ENCODE measurements at places on chromosomes 13 and 19.
A peak's percentile ranks its signal among the peaks of the same experiment; 100 is the strongest.

DNA sequence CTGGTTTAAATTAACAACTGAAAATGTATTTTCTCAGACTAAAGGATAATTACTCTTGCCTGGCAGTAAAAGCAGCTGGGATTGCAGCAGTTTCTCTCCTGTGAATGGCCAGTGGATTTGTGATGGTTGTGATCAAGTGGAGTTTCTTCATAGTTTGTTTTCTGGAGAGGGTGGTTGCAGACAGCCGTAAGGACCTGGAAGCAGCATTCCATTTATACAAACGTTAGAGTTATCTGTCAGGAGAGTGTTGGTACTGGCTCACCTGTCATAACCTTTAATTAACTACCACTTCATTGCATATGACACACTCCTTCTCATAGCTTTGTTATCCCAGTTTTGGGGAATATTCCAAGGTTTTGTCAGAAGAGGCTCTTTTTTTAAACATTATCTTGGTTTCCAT is 258.4 kb upstream of the SLC10A2 start:
- no peak for DNase-seq

DNA sequence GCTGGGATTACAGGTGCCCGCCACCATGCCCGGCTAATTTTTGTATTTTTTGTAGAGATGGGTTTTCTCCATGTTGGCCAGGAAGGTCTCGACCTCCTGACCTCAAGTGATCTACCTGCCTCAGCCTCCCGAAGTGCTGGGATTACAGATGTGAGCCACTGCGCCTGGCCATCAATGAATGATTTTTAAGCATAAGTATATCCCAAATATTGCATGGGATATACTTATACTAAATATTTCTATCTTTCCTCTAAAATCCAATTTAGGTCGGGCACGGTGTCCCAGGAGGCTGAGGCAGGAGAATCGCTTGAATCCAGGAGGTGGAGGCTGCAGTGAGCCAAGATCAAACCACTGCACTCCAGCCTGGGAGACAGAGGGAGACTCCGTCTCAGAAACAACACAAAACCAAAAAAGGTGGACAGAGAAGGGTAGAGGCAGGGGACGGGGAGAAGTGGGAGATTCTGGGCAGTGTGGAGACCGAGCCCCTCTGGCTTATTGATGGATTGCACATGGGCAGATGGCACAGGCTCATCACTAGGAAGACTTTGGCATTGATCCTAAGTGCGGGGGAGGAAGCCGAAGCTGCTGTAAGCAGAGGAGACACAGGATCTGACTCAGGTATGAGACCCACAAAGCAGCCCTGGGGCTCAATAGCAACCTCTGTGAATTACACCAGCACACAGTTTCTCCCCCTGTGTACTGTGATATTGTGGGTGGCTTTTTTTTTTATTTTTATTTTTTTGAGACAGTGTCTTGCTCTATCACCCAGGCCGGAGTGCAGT is 13.5 kb downstream of the ARRDC5 start:
- DNase-seq, result no peak

DNA sequence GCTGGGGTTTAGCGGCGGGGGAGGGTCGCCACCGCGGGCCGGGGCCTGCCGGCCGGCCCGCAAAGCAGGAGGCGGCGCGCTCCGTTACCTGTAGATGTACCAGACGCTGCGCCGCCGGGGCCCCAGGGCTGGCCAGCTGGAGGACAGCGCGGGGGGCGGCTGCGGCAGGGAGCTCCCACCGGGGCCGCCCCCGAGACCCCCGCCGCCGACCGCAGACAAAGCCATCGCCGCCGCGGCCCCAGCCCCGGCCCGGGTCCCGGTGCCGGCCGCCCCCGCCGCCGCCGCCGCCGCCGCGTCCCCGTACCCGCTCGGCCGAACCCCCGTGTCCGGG is 24.8 kb downstream of the SHANK1 start:
- no peak for DNase-seq

DNA sequence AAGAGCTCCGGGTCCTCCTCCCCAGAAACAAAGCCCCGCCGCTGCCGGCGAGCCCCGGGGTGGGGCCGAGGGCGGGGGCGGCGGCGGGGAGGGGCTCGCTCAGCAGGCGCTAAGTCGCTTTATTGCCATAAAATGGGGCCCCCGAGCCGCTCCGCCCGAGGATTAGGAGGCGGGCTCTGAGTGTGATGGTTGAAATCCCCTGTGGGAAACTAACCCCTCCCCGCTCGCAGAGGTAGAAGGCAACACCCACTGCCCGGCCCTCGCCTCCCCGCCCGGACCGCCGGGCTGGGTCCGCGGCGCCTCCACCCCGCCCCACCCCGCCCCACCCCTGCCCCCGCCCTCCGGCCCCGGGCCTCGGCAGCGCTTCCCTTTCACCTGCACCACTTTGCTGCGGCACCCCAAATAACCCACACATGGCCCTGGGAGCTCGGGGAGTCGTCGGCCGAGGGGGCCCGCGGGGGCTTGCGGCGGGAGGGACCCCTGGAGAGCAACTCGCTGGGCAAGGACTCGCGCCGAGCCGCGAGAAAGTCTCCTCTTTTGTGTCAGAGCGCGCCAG is at the start of gene KLF12:
TSS of gene KLF12 (minus strand) at position 184 of the 556 bp plus-strand sequence.
- DNase-seq, result peak; percentile 94

- DNase-seq, result no peak
Observed at GRCh38 chr19:8340341-8341096, 2.5 kb downstream of the KANK3 start.

GRCh38 chr13:29954082-29955028 is 103.9 kb upstream of the UBL3 start:
- DNase-seq, result no peak

DNA sequence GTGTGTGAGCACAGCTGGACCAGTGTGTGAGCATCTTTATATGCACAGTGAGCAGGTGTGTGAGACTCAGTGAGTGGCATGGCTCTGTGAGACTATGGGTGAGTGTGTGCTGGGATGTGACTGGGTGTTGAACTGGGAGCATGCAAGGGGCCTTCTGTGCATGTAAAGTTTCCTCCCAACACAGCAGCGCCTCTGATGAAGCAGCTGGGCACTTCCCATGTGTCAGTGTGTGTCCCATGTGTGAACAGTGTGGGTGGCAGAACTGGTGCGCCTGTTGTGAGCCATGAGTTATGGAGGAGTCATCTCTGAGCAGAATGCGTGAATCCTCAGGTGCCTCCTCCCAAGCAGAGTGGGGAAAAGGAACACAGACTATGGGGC is 24.1 kb downstream of the LGALS16 start:
- DNase-seq, result no peak

DNA sequence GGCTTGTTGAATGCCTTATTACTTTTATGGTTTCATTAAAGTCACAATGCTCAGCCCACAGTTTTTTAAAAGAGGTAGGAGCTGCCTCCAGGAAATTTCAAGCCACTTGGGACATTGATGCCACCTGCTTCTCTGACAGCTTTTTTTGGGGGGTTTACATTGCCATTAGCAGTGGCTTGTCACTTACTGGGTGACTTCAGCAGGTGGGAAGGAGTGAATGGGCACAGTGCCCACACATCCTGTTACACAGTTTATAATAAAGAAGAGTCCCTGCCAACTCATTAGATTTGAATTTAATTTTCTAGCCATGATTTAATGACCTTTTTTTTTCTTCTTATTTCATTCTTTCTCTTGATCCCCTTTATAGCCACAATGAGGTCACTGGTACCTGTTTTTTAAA is 61.0 kb downstream of the NHLRC3 start:
- no peak for DNase-seq

- no peak for DNase-seq
Observed at GRCh38 chr13:90633849-90634248, 713.6 kb upstream of the MIR17HG start.

GRCh38 chr19:38721979-38722773 is 22.1 kb downstream of the CAPN12 start:
- no peak for DNase-seq

DNA sequence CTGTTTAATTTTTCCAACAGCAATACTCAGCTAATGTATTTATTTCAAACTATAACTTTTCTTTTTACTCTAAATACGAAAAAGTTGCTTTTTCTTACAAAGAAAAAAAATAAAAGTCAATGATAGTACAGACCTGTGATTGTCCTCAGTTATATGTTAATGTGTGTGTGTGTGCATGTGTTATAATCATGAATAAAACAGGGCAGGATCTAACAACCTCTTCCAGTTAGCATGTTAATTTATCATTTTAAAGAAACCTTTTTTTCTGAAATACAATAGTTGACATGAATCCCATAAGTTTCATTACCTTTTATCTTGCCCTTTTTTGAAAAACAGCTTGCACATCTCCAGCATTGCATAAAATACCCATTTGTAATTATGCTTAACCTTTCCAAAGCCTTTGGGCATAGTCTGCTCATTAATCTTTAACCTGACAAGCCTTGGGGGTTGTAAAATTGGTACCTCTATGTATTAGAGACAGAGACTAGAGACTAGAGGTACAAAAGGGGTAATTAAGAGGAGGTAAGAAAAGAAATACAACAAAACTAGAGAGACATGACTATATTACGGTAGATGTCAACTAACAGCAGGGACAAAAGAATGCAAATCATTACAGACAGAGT is 828.1 kb downstream of the OLFM4 start:
- no peak for DNase-seq

DNA sequence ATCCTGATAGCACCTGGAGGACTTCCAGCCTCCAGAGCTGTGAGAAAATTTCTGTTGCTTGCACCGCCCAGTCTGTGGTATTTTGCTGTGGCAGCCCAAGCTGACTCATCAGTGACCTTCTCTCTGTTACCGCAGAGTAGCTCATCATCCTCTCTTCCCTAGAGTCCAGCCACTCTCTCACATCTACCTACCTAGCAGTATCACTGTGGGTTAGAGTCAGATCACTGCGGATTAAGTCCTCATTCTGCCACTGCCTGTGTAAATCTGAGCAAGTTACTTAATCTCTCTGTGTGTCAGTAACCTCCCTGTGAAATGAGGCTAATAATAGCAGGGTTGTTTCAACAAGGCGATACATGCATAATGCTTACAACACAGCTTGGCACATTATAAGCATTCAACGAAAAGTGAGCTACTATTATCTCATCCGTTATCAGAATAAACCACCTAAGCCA is 40.3 kb upstream of the USPL1 start:
- DNase-seq, result peak; percentile 76

DNA sequence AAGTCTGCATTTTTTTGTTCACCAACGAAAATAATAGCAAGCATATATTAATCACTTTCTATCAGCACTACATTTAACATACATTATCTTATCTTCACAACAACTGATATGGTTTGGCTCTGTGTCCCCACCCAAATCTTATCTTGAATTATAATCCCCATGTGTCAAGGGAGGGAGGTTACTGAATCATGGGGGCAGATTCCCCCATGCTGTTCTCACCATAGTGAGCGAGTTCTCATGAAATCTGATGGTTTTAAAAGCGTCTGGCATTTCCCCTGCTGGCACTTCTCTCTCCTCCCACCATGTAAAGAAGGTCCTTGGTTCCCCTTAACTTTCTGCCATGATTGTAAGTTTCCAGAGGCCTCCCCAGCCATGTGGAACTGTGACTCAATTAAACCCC is 235.7 kb upstream of the RXFP2 start:
- no peak for DNase-seq

- DNase-seq, result no peak
Observed at GRCh38 chr13:44072536-44072935, 192.8 kb downstream of the LACC1 start.

- DNase-seq, result no peak
Observed at GRCh38 chr13:63463782-63464610, 2048.3 kb upstream of the PCDH20 start.

- no peak for DNase-seq
Observed at GRCh38 chr13:33911521-33911920, 93.6 kb downstream of the RFC3 start.

DNA sequence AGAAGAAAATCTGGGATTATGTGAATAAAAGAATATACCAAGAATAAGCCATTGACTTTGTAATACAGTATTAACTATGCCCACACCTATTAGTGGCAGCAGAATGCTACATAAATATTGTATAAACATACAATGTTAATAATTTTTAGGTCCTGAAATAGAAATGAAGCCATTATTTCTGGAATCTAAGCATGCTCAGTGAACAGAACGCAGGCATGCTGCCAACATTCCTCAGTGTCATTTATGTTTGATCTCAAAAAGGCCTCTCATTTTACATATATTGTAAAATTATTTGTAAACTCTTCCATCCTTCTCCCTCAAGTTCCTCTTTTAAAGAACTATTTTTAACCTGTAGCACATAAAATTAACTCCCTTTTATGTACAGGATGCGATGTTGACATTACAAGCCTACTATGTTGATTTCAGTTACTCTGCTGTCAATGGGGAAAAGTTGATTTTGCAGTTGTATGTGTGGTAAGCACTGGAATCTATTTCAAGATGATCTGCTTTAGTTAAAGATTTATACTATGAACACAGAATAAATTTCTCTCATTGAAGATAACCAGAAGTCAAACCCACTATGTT is 118.8 kb downstream of the VWA8 start:
- DNase-seq, result no peak

DNA sequence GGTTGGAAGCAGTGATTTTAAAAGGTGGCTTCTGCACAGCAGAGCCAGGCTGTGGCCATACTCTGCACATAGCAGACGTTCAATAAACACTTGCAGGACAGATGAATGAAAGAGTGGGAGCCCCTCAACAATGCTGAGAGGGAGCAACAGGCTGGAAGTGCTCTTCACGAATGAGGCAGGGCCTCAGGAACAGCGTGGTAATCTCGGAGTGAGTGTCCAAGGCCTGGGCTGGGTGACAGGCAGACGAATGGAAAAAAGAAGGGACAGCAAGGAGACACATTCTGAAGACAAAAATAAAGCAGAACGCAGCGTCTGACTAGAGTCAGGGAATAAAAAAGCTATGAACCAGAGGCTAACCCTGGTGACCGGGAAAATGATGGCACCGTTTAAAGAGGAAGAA is 11.1 kb downstream of the GJA3 start:
- DNase-seq, result no peak

Data from skeletal muscle cell (primary cell).